NCI-H748 treated with DMSO at 0.1 percent for 48 hours (cell line): ENCODE measurements at places on chromosomes 6 and 20.
A peak's percentile ranks its signal among the peaks of the same experiment; 100 is the strongest.

GRCh38 chr6:166221636-166222035 lies 54.0 kb upstream of the TBXT start:
- DNase-seq, result no peak

- no peak for DNase-seq
These were observed 24.2 kb downstream of the AKAP12 start for GRCh38 chr6:151263967-151264366.

DNA sequence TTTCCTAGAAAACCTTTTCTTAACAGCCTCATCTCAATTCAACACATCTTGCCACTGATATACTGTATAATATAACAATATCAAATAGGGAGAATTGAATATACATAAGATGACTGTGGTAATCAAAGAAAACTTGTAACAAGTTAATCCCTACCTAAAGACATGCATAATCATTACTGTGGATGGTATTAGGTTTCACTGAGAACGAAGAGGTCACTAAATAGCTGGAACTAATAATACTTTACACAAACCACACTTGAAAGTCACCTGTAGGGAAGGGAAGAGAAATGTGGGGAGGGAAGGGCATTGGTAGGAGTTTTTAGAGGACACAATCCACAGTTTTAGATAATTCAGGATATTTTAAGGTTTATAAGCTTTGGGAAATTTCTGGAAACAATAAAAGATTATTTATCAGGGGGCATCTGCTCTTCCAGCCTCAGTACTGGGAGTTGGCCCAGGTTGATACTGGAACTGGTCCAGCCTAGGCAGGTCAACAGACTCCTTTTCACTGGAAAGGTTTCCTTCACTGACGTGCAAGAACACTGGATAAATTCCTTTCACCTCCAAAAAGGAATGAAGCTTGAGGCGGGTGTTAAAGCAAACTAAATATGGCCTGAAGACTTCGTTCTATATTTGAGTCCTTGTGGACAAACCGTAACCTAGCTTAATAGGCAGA lies 44.0 kb downstream of the MAP7 start:
- no peak for DNase-seq

GRCh38 chr6:129206821-129207220 lies 323.9 kb downstream of the LAMA2 start:
- DNase-seq, result peak; percentile 86

GRCh38 chr6:134047673-134048072 lies 4.8 kb downstream of the SLC2A12 start:
- no peak for DNase-seq

- no peak for DNase-seq
These were observed 833 bp downstream of the RAB5IF start for GRCh38 chr20:36606158-36607066.
